ENCODE measurements at places on chromosomes 2 and 18.

DNA sequence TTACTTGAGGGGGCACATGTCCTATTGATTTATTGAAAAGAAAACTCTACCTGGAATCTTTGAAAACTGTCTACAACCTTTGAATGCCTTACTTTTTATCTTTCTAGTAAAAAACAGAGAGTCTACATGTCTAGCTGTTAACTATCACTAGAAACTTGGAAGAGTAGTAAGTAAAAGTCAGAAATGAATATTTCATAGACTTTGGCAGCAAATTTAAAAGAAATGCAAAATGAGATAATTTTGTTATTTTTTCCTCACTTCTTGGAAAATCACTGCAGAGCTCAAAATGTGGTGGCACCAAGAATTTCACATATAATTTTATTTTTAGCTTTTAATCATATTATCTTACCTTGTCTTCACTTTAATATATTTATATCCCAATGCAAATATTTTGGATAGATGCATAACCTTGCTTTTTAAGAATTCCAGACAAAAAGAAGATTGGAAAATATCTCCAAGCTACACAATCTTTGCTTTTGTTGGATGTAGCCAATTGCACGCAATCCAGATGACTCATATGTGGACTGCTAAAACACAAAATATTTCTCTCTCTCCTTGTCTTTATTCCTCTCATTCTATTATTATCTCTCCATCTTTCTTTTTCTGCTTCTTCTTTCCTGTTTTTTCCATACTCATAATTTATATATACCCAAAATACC lies 92.2 kb upstream of the DSEL start:
- no peaks in the 10 kb centered on the region for H3K27me3 ChIP-seq
- H3K4me1 ChIP-seq = no peaks in the 10 kb centered on the region
- DNase-seq = no peak

GRCh38 chr2:4300616-4301015 lies 597.2 kb downstream of the DCDC2C start:
- H3K4me1 ChIP-seq = peaks cover 17% of the 10 kb centered on the region
- no peak for DNase-seq
- H3K4me3 ChIP-seq = no peak overlapping the region
- no peak overlapping the region for H3K27ac ChIP-seq
- H3K36me3 ChIP-seq = no peaks in the 10 kb centered on the region

- H3K27ac ChIP-seq = no peak overlapping the region
- no peak overlapping the region for H3K4me3 ChIP-seq
- H3K4me1 ChIP-seq = no peaks in the 10 kb centered on the region
- peaks cover 62% of the 10 kb centered on the region for H3K27me3 ChIP-seq
- no peaks in the 10 kb centered on the region for H3K36me3 ChIP-seq
- DNase-seq = no peak
These were observed 4.3 kb upstream of the GBX2 start for GRCh38 chr2:236172255-236173035.

- no peak for DNase-seq
- H3K4me3 ChIP-seq = no peak overlapping the region
- H3K27me3 ChIP-seq = no peaks in the 10 kb centered on the region
- no peak overlapping the region for H3K27ac ChIP-seq
- peaks cover 10% of the 10 kb centered on the region for H3K4me1 ChIP-seq
These were observed 49.1 kb upstream of the SEMA4C start for GRCh38 chr2:96918754-96919550.

GRCh38 chr2:121888189-121888557 lies 132.7 kb downstream of the TSN start:
- DNase-seq = no peak
- no peaks in the 10 kb centered on the region for H3K4me1 ChIP-seq
- H3K27ac ChIP-seq = no peak overlapping the region
- no peaks in the 10 kb centered on the region for H3K27me3 ChIP-seq
- no peaks in the 10 kb centered on the region for H3K36me3 ChIP-seq

All from activated B cell treated with CpG ODN at 0.5 μM for 24 hours (primary cell).